ENCODE measurements at places on chromosomes 16 and 17.
A peak's percentile ranks its signal among the peaks of the same experiment; 100 is the strongest.

DNA sequence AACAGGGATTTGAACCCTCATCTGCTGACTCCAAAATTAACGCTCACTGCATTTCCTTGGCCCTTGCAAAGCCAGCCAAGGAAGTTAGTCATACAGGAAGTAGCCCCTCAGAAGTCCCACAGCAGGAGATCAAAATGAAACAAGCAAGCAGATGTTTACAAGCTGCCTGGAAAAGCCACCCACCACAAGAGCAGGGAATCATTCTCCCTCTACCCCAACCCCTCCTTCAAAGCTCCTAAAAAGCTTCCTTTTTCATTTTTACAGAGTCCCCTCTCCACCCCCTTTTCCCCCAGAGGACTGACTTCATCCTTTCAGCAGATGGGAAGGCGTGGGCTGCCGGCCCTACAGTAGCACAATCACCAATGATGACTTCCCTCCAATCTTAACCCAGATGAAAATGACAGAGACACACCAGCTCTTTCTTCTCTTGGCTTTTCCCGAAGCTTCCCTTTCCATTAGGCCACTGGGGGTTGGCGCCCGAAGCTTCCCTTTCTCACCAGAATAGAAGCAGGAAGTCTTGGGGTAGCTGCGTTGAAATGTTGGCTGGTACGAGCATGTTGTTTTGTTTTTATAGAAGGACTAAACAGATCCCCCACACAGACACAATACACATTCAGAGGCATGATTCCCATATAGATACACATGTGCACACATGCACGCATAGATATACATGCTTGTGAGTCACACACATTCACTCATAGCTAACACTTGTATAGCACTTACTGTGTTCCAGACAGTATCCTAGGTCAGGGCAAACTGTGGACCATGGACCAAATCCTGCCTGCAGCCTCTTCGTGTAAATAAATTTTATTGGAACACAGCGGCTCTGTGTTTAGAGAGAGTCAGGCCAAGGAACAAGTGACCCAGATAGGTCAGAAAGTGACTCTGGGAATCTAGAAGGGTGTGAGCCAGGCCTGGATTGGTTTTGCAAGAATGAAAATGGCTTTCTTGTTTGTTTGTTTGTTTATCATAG, 17.4 kb downstream of the ITPRIPL2 start:
- DNase-seq: peak; percentile 99

- no peak for DNase-seq
Observed at GRCh38 chr17:60091109-60091508, 12.4 kb upstream of the HEATR6 start.

GRCh38 chr16:5027086-5027485, 6.6 kb downstream of the NAGPA start:
- DNase-seq: no peak

- peak; percentile 21 for DNase-seq
Observed at GRCh38 chr16:67163999-67164558, 466 bp upstream of the HSF4 start.

- DNase-seq: peak; percentile 87
Observed at GRCh38 chr16:4328046-4328781, 12.3 kb downstream of the GLIS2 start.

GRCh38 chr17:27840688-27841087, 40.4 kb upstream of the NOS2 start:
- no peak for DNase-seq

GRCh38 chr17:61478790-61479492, 26.7 kb downstream of the TBX4 start:
- no peak for DNase-seq

DNA sequence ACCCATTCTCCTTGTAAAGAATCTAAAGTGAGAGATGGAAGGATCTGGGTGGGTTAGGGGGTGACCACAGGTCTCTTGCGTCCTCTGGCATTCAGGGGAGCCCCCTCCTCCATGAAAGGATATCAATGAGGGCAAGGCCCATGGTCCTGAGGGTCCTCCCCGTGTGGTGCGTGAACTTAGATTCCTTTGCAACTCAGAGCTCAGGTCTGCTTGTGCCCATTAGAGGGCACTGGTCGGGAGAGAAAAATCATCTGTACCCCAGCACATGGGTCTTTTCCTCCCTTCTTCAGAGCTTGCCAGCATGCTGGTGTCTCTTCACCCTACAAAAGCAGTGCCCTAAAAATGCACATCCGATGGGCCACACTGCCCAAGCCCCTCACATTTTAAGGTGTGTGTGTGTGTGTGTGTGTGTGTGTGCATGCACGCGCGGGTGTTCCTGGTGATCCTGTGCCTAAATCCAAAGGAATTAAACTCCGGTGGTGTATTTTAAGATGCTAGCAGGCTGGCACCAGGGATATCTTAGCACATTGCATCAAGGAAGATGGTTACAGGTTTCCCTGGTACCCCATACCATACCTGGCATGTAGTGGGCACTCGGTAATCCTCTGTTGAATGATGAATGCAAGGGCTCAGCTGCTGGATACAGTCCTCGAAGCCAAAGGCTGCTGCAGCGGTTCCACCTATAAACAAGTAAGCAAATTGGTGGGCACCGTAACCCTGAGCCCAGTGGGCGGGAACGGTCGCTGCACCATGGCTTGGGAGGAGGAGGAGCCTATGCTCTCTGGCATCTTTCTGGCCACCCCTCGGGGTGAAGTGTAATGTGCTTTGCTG, 4.7 kb downstream of the C1QTNF1 start:
- no peak for DNase-seq

DNA sequence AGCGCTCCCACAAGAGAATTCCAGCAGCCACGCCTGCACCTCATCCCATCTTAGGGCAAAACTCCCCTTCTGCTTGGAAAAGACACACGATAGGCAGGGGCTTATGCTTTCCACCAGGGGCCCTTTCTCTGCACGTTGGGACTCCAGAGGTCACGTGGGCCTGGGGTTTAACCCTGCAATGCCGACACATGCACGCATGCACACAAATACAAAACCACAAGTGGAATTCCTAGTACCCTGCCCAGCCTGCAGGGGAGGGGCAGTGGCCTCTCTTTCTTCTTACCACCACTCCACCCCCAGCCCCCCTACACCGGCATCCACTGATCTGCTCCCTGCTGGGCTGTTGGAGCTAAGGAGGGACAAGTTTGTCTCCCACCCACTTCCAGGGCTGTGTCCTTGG, 16.8 kb upstream of the CCDC182 start:
- no peak for DNase-seq

DNA sequence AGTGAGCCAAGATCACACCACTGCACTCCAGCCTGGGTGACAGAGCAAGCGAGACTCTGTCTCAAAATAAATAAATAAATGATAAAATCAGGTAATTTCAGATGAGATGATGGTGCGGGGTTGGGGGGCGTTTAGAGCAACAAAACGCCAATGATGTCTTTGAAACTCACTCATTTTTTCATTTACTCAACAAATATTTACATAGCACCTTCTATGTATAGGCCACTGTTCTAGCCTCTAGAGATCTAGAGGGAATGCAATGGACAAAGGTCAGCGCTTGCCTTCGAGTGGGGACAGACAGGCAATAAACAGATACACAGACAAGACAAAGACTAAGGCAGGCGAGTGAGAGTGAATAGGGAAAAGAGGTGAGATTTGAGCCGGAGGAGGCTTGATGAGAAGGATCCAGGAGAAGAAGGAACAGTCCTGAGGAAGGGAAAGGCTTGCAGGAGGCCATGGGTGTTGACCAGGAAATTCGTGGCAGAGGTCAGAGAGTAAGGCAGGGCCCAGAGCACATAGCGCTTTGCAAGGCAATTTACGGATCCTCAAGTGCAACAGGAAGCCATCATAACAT, 14.1 kb downstream of the ALDH3A1 start:
- no peak for DNase-seq

GRCh38 chr16:5769513-5769912, 671.9 kb upstream of the EEF2KMT start:
- DNase-seq: no peak

GRCh38 chr17:62566996-62567578, 60.4 kb upstream of the MRC2 start:
- DNase-seq: no peak

DNA sequence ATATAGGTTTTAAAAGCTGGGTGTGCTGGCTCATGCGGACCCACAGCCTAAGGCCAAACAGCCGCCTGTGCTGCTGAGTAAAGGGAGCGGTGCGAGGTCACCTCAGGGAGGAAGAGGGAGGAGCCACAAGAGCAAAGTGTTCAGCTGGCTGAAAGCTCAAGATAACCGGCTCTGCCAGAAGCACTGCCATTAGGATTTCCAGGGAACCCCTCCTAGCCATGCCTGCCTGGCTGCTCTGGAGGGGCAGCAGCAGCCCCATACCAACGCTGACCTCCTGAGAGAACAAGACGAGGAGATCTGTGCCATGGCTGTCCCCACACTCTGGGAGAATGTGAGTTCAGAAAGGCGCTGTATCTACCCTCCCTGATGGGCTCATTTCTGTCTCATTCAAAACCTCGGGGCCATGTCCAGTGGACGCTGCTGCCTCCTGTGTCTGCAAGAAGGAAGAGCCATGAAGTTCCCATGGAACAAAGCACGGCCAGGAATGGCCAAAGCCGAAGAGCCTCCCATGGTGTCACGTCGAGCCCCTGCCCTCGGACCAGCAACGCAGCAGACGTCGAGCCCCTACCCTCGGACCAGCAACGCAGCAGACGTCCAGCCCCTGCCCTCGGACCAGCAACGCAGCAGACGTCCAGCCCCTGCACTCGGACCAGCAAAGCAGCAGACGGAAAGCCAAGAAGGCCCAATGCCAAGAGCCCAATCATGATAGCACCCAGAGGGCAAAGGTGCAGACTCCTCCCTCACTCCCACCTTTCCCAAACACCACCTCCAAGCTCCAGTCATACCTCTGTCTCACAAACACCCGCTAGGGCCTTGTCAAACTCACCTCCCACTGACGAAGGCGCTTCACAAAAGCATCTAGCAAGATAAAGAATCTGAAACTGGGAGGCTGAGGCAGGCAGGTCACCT, 107.0 kb downstream of the ANKRD11 start:
- peak; percentile 25 for DNase-seq

DNA sequence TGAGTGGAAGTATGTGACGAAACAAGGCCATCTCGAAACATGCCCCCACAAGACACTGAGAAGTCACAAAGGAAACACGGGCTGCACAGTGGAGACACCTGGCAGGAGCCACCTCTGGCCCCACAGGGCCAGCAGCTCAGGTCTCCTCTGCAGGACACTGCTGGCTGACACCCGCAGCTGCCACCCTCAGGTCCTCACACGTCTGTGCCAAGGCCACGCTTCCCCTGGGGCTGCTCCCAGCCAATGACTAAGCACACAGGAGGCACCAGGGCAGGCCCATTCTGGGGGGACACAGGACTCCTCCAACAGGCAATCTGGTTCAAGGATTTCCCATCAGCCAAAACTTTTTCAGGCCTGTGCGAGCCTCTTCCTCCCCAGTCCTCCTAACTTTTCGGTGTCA, 36.4 kb downstream of the MBTPS1 start:
- DNase-seq: no peak

GRCh38 chr17:74742153-74742515, 5.1 kb downstream of the RAB37 start:
- peak; percentile 37 for DNase-seq

- DNase-seq: no peak
Observed at GRCh38 chr16:83771306-83771942, 36.4 kb upstream of the HSBP1 start.

- no peak for DNase-seq
Observed at GRCh38 chr16:496097-496886, 31.2 kb upstream of the CAPN15 start.

DNA sequence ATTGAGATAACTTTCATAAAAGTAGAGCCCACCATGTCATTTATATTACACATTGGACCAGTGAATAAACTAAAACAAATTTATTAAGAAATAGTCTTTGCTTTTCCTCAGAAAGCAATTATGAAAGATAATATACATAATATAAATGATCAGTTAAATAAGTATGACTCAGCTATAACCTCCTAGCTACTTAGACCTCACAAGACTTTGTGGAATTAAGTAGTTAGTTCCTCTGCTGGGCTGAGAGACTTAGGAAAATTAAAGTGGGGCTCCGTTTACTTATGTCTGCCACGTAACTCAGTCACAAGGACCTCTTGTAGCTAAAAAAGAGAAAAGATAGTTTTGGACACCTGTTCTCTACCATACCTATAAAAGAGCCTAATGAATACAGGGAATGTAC, 76.9 kb downstream of the MRTFB start:
- DNase-seq: no peak

DNA sequence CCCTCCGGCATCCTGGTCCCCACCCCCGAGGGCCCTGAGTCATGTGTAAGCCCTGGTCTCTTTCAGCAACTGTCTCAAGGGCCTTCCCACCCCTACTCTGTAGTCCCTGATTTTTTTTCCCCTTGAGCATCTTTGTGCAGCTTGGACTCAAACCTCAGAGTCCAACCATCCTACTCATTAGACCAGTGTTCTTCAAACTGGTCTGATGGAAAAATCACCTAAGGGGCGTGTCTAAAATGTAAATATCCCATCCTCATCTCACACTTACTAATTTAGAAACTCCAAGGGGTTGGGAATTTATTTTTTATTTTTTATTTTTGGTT, 624 bp downstream of the G6PC3 start:
- no peak for DNase-seq

GRCh38 chr17:4953451-4953961, 2.6 kb downstream of the ENO3 start:
- no peak for DNase-seq

- DNase-seq: peak; percentile 15
Observed at GRCh38 chr16:71727551-71728324, 3.2 kb upstream of the PHLPP2 start.

- DNase-seq: no peak
Observed at GRCh38 chr16:29743827-29744531, 1.8 kb downstream of the C16orf54 start.

- no peak for DNase-seq
Observed at GRCh38 chr17:83065660-83066542, 13.5 kb upstream of the METRNL start.

GRCh38 chr17:54096216-54096615, 273.5 kb downstream of the KIF2B start:
- no peak for DNase-seq

- DNase-seq: no peak
Observed at GRCh38 chr16:8241408-8241807, 348.9 kb downstream of the TMEM114 start.

GRCh38 chr16:83737729-83738354, 69.9 kb upstream of the HSBP1 start:
- no peak for DNase-seq

- peak; percentile 65 for DNase-seq
Observed at GRCh38 chr17:57819285-57819684, 30.6 kb downstream of the MRPS23 start.

DNA sequence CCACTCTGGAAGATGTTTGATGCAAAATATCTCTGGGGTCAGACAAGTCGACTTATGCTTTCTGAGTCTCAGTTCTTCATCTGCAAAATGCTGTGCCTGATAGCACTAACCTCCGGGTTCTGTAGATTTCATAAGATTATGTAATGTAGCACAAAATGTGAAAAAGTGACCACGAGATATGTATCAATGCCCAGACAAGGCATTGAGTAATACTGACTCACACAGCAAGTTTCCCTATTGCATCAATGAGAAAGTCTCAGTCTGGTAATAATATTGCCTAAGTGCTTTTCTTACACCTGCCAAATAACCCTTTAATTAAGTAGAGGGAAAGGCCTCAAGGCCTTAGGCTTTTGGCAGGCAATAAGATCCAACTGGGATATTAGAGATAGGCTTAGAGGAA, 41.4 kb upstream of the MMP2 start:
- DNase-seq: peak; percentile 96

GRCh38 chr16:11602321-11602720, 15.6 kb upstream of the LITAF start:
- no peak for DNase-seq

- DNase-seq: no peak
Observed at GRCh38 chr16:63497408-63497807, 1461.2 kb upstream of the CDH8 start.

- DNase-seq: no peak
Observed at GRCh38 chr16:19883296-19883965, 1.2 kb downstream of the GPRC5B start.

Measured in suppressor macrophage treated with lipopolysaccharide for 1 hour (primary cell).